NCI-H345 (cell line): ENCODE measurements at places on chromosomes 7 and 10.
A peak's percentile ranks its signal among the peaks of the same experiment; 100 is the strongest.

DNA sequence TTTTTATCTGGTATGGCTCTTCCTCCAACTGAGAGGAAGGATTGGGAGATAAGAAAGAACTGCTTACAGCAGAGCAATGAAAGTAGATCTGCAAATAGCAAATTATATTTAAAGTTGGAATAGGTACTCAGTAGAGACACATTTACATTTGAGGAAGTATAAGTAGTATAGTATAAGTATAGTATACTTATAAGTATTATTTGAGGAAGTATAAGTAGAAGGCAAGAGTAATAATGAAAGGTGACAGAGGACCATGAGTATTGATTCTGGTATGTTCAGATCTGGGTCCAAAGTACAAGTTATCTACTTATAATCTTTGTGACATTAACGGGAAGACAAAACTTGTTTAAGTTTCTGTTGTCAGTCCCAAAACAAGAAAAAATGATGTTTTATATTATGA lies 527.6 kb upstream of the SORCS1 start:
- no peak for DNase-seq

- no peak for DNase-seq
These were observed 623.9 kb upstream of the FOXK1 start for GRCh38 chr7:4058158-4058557.

- no peak for DNase-seq
These were observed 165.7 kb upstream of the FZD1 start for GRCh38 chr7:91098566-91098965.

GRCh38 chr7:94190599-94191061 lies 186.5 kb upstream of the BET1 start:
- no peak for DNase-seq

- DNase-seq: no peak
These were observed 104.5 kb downstream of the SKIDA1 start for GRCh38 chr10:21421016-21421415.

DNA sequence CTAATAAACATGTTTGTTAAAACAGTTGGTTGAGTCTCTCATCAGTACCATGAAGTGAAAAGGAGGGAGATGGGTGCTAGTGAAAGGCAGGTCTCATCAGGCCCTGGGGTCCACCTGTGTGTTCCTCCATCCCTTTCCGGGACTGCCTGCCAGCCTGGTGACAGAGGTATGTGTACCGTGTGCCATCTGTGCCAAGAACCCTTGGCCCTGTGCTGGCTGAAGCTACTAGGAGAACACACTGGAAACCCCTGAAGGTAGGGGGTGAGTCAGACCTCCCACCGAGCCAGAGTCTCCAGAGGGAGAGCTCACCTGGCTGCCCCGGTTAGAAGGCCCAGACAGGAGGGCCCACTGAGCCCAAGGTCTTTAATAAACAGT lies 2.3 kb downstream of the DDIT4 start:
- DNase-seq: peak; percentile 40

DNA sequence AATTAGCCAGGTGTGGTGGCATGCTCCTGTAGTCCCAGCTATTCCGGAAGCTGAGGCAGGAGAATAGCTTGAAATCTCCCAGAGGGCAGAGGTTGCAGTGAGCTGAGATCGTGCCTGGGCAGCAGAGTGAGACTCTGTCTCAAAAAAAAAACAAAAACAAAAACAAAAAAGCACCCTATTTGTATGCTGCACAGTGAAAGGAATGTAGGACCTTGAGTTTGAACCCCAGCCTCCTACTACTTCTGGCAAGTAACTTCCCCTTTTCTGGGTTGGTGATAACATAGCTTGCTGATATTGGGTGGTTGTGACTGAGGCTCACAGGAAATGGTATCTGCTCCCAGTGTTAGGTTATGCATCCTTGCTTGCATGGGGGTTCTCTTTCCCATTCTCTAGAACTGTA lies 205.3 kb downstream of the BUB3 start:
- no peak for DNase-seq

GRCh38 chr10:124741922-124742412 lies 2.2 kb downstream of the FAM53B start:
- DNase-seq: no peak

DNA sequence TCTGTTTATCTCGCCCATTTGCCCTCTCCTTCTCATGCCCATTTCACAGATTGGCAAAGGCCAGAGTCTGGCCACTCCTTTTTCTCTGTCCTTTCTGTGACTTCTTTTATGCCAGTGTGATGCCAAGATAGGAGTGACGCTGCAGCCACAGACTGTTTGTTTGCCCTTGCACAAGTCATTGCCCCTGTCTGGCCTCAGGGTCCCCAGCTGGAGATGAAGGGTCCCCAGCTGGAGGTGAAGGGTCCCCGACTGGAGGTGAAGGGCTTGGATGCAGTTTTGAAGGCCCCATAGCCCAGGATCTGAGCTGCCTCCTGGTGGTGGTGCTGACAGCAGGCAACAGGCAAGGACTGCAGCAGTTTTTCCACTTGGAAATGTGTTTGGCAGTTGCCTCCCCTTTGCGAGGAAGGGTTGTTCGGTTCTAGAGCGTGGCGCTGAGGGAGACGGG lies 50.8 kb upstream of the SLC29A3 start:
- no peak for DNase-seq

- DNase-seq: no peak
These were observed 27.9 kb downstream of the GFRA1 start for GRCh38 chr10:116245156-116245555.

DNA sequence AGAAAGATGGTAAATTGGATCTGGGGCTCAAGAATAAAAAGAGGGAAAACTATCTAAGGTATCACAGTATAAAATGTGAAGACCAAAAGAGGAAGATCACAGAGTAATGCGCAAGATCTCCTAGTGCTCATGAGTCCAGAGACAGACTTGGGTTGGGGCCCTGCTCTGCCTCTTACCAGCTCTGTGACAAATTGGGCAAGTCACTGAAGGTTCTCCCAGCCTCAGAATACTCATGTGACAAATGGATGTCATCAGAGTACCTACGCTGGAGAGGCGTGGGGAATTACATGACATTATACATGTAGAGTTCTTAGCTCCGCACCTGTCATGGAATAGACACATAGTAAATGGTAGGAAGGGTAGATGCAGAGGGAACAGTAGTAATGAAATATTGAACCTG lies 124.4 kb downstream of the DOCK4 start:
- no peak for DNase-seq

- DNase-seq: no peak
These were observed 283.4 kb downstream of the CCDC3 start for GRCh38 chr10:12717981-12718707.

GRCh38 chr7:121909716-121910345 lies 36.9 kb downstream of the PTPRZ1 start:
- DNase-seq: no peak

DNA sequence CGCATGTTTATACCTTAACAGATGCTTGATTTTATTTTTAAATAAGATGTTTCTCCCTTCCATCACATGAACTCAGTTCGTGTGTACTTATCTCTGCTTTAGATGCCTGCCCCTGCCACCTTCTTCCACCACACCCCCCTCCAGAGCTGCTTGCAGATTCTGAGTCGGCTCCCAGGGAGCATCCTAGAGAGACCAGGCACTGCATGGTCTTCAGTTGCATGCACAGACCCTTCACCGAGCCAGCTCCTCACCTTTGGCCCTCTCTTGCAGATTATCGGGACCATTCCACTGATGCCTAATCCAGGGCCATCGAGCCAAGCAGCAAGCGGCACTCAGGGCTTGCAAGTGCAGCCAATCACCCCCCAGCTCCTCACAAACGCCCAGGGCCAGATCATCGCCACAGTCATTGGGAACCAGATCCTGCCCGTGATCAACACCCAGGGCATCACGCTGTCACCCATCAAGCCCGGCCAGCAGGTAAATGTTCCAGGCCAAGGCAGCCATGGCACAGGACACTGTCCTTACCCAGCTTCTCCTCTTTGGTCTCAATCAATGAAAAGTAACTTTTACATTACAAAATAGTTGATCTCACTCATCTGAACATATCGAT lies 133.3 kb upstream of the YAE1 start:
- DNase-seq: no peak
